Activated CD8-positive, alpha-beta memory T cell treated with anti-CD3 and anti-CD28 coated beads, Interleukin-2, amount 50 U/mL, for 4 hours (primary cell): ENCODE measurements at places on chromosomes 3 and 15.

DNA sequence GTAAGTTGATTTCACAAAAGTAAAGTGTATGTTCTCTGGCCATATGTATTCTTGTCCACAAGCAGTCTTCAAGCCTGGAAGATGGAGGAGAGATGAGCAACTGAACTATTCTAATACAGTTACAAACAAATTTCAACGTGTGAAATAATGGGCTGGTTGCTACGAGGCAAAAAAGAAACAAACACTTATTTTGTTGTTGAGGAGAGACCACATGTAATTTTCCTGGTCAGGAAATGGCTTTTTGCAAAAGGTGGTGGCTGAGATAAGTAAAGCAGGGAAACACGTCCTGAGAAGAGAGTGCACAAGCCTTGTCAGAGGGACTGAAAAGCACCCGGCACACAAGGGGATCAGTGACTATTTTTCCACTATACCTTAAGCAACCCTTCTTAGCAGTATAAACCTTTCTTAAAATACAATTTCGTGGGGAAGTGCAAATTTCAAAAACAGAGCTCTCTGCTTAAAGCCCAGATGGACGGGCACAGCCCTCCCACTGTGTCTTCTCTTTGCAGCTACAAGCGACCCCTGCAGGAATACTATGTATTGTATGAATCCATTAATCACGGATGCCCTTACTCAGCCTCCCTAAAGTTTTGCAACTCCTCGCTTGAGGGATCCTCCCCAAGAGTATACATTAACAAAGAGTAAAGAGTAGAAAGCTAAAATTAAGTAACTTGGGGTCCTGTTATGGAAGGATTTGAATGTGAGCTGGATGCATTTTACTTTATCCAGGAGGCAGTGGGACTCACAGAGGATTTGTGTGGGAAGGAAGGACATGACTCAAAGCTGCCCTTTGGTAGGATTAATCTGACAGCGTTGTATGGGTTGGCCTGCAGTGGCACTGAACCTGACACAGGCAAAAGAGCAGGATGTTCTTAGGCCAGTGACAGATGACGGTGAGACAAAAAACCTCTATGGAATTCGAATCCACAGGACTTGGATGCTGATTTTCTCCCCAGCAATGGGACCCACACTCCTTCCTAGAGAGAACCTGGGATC is 253.7 kb downstream of the IL5RA start:
- DNase-seq = no peak

DNA sequence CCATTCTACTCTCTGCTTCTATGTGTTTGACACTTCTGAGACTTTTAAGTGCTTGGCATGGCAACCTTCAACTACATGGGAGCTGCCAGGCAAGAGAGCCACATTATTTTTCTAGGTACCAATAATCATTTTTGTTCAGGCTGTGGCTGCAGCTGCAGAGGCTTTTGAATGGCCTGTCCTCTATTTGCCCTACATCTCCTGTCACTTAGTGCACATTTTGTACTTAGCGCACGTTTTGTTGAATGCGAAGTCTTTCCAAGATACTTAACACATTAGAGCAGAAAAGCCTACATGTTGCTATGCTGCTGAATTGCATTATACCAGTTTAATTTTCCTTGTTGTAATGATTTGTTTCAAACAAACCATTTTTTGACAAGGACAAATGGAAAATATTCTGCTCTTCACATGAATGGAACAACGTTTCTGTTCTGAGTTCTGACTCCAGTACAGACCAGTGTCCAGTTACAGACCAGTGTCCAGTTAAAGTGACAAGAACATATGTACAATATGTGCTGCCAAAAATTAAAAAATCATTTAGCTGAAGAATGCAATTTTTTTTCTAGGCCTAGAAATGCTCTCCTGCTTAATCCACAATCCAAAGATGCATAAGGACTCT is 113.9 kb downstream of the ABI3BP start:
- no peak for DNase-seq

GRCh38 chr15:60128000-60128376 is 123.9 kb downstream of the FOXB1 start:
- no peak for DNase-seq

DNA sequence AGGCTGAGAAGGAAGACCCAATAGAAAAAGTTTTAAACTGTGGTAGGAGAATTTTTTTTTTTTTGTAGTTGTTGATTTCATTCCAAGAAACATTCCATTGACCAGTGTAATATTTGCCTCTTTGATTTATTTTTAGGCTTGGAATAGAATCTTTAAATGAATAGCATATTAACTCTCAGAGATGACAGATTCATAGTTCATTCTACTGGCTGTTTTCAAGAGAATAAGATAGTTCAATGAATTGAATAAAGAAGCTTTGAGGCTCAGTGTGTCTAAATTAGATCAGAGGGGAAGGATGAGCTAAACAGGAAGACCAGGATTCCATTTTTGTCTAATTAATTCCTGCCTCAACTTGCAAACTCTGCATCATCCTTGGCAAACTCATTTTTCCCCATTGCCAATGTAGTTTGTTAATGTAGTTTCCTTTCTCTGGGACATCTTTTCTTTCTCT is 98.4 kb downstream of the NAALADL2 start:
- no peak for DNase-seq

DNA sequence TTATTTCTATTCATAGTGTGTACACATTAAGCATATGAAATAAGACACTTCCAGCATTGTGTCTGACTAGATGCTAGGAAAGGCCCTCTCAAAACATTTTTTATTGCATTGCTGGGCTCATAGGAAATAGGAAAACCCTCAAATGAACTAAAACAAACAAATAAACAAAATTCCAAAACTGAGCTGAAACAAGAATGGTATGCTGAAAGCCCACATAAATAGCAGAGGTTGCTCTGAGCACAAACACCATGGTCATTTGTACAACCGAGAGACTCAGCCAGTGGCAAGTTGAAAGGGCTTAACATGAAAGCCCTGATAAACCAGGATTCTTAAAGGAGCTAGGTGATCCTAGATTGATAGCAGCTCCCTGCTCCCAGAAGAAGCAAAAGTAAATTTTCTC is 310.0 kb upstream of the WNT5A start:
- no peak for DNase-seq

DNA sequence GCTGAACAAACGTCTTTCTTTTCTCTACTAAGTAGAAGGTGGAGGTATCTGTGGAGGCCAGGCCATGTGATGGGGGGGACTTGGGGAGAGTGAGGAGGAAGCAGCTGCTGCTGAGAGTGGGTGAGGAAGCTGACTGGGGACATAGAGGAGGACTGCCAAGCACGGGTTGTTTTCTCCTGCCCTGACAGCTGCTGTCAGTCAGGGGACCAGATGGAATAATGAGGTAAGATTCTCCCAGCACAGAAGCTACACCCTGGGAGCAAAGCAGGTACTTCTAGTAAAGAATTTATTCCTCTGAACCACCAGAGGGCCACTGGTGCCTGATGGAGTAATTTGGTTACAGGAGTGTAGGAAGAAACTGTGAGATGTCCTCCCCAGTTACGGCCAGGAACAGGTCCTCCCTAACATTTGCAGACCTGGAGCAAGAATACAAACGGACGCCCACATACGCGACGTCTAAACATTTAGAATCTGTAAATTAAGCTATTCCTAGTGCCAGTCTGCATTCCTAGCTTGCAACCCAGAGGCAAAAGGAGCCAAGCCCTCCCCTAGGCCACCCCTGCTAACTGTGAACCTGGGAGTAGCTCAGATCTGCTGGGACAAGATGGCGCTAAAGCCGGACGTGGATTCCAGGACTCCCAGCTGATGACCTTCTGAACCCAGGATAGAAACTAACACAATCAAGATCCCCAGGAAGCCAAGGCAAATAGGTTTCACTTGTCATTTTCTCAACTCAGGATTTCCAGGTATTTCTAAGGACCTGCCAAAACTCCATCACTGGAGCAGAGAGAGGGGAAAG is 14.8 kb downstream of the CRYGS start:
- DNase-seq = no peak

GRCh38 chr3:149270180-149270579 is 48.6 kb upstream of the CP start:
- DNase-seq = no peak

DNA sequence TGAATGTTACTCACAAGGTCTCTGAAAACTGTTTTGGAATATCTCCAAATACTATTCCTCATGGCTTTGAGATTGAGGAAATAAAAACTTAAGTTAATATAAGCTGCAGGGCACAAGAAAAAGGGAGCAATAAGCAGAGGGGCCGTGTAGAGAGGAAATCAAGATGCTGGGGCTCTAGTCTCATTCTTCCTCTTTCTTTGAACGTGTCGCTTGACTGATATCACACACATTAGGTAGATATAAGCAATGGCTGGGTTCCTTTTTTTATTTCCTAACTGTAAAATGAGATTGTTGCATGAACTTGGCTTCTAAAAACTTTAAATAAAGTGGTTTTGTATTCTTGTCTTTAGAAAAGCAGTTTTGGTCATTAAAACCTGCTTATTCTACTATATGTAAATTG is 326.7 kb upstream of the ROPN1 start:
- no peak for DNase-seq

DNA sequence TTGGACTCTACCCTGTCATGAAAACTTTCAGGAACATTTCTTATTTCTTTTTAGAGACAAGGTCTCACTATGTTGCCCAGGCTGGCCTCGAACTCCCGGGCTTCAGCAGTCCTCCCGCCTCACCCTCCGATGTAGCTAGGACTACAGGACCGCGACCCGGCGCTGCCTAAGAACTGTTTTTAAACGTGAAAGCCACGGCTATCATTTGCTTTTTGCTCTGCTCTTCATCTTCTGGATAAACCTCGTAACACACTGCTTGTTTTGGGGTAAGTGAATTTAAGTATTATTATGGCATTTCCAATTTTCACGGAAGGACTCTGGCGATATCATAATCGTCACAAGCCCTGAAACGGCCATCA is 14.3 kb upstream of the CCNL1 start:
- peak; percentile 32 for DNase-seq

DNA sequence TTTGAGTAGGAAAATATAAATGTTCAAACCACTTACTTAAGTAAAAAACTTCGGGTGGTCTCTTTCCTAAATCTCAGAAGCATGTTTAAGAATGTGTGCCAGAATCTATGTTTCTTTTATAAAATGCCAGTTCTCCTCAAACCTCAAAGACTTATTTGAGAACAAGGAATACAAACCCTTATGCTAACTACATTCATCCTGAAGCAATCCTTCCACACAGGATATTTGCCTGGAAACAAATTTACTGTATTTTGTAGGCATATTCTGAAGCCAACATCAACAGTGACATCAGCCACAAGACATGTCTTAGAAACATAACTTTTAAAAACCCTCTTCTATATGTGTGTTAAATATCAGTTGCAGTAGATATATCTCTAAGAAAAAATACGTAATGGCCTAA is 1077.0 kb downstream of the ROBO1 start:
- no peak for DNase-seq

GRCh38 chr3:40661284-40661683 is 136.5 kb downstream of the ZNF621 start:
- no peak for DNase-seq

GRCh38 chr3:65303431-65303830 is 615.6 kb upstream of the ADAMTS9 start:
- no peak for DNase-seq

- DNase-seq = no peak
Measured at GRCh38 chr3:113791381-113791780, 44.5 kb downstream of the ATP6V1A start.

- no peak for DNase-seq
Measured at GRCh38 chr3:32686713-32687112, 1.7 kb downstream of the CNOT10 start.

DNA sequence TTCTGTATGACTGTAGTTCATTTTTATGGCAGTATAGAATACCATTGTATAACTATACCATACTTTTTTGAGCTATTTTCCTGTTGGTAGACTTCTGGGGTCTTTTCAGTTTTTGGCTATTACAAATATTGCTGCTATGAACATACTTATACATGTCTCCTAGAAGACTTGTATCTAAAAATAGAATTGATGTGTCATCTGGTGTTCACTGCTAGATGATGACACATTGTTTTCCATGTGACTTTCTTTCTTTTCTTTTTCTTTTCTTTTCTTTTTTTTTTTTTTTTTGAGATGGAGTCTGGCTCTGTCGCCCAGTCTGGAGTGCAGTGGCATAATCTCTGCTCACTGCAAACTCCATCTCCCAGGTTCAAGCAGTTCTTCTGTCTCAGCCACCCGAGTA is 69.8 kb downstream of the SH3GL3 start:
- no peak for DNase-seq

- DNase-seq = no peak
Measured at GRCh38 chr3:72150634-72151412, 365.9 kb upstream of the PROK2 start.

GRCh38 chr3:100900671-100901335 is 92.4 kb downstream of the ABI3BP start:
- no peak for DNase-seq

GRCh38 chr3:9653565-9654248 is 4.4 kb downstream of the MTMR14 start:
- DNase-seq = no peak

GRCh38 chr3:123553536-123553935 is 31.3 kb downstream of the HACD2 start:
- DNase-seq = no peak

GRCh38 chr3:15284121-15284889 is 48.1 kb downstream of the SH3BP5 start:
- no peak for DNase-seq

DNA sequence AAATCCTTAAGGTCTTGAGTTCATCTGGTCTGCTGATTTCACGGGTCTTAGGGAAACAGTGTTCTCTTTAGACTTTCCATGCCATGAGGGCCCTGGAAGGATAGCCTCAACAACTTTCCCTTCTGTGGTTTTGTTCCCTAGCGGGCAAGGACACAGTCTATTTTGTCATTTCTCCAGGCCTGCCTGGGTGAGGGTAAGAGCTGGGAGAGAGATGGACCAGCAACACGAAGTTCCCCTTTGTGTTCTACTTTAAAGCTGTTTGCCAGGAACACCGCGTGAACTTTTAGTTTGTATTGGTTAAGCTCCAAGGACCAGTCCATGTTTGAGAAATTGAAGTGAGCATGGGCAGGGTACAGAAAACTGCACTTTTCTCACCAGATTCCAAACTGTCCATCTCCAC is 20.9 kb downstream of the ST3GAL6 start:
- DNase-seq = no peak

- no peak for DNase-seq
Measured at GRCh38 chr15:45181491-45182285, 6.1 kb downstream of the SHF start.

DNA sequence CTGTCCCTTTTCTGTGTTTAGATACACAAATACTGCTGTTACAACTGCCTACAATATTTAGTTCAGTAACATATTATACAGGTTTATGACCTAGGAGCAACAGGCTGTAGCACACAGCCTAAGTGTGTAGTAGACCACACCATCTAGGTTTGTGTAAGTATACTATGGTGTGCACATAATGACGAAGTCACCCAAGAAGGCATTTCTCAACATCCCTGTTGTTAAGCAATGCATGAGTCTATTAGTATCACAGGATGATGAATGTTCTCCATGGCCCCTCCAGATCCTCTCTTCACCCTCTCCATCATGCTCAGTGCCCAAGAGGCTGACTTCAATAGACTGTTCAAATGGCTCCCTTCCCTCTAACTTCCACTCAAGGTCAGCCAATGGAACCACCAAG is 14.6 kb upstream of the SEC62 start:
- no peak for DNase-seq
